ENCODE measurements at places on chromosomes 5 and 9. TPM values are rescaled to one million over a fixed set of nuclear protein-coding genes. Genes with fewer than 3 reads are reported as not detected.
A peak's percentile ranks its signal among the peaks of the same experiment; 100 is the strongest.

Gene NR5A1
- not detected for total RNA-seq

GRCh38 chr5:43581398-43581797 is 21.6 kb upstream of the NNT start:
- no peak overlapping the region for H3K4me3 ChIP-seq
- no peaks in the 10 kb centered on the region for H3K27me3 ChIP-seq
- peaks cover 16% of the 10 kb centered on the region for H3K36me3 ChIP-seq
- no peaks in the 10 kb centered on the region for H3K4me1 ChIP-seq

Gene NIPAL4
- total RNA-seq: 0.37 TPM

Gene CEP120
- 32.1 TPM for total RNA-seq

DNA sequence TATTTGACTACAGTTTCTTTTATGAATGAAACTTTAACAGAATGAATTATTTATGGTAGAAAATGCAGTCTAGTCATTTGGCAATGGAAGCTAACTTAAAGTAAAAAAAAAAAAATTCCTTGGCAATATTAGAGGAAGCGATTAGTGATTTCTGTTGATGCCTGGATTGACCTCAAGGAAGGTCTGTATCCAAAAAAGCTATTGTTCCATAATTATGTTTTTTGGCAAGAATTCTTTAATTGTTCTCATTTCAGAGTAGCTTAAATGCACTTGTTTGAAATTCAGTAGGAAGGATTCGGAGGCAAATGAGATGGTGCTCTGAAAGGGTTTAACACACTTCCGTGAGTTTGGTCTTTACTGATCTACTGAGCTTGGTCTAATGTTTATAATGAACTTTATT is 61.8 kb downstream of the ITGA1 start:
- H3K4me3 ChIP-seq: no peak overlapping the region
- no peak overlapping the region for H3K27ac ChIP-seq
- H3K4me1 ChIP-seq: peaks cover 19% of the 10 kb centered on the region
- no peak for DNase-seq
- H3K36me3 ChIP-seq: peaks cover 20% of the 10 kb centered on the region

Gene LIX1
- not detected for total RNA-seq

- DNase-seq: peak; percentile 62
- peak overlapping the region; percentile 95 for H3K27ac ChIP-seq
- peaks cover 65% of the 10 kb centered on the region for H3K4me1 ChIP-seq
- peaks cover 63% of the 10 kb centered on the region for H3K36me3 ChIP-seq
- H3K4me3 ChIP-seq: peak overlapping the region; percentile 44
Measured at GRCh38 chr5:80755626-80756025, 100.8 kb upstream of the DHFR start.

GRCh38 chr5:55636683-55637082 is 75.4 kb downstream of the SLC38A9 start:
- no peak overlapping the region for H3K27ac ChIP-seq
- no peaks in the 10 kb centered on the region for H3K27me3 ChIP-seq
- H3K4me1 ChIP-seq: peaks cover 8% of the 10 kb centered on the region
- DNase-seq: no peak
- peaks cover 7% of the 10 kb centered on the region for H3K36me3 ChIP-seq

DNA sequence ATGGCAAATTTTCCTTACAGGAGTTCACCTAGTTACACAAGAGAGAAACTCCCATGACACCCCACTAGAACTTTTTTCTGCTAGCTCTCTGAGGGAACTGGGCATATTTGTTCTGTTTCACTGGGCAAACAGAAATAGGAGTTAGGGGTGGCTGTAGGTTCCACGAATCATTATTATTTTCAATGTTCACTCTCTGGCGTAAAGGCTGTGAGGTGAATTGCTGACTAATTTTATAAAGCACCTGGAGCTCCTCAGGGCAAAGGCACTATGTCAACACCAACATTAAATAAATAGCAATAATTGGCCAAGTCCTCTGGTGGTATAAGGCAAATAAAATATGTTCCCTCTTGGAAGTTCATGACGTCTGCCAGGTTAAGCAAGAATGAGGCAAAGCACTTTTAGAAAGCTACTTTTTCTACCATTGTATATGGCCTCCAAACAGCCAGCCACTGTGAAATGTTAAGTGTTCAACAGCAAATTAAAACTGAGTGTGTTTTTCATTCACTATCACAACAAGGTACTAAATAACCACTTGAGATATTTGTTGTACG is 344.6 kb downstream of the PDE4D start:
- no peak overlapping the region for H3K27ac ChIP-seq
- H3K4me3 ChIP-seq: no peak overlapping the region
- no peak for DNase-seq
- no peaks in the 10 kb centered on the region for H3K4me1 ChIP-seq
- H3K27me3 ChIP-seq: peaks cover 3% of the 10 kb centered on the region

Gene NUP155
- 62.4 TPM for total RNA-seq

Gene FAM53C
- 33.5 TPM for total RNA-seq

GRCh38 chr9:21082671-21083070 is 4.9 kb upstream of the IFNB1 start:
- no peak overlapping the region for H3K4me3 ChIP-seq
- no peak overlapping the region for H3K27ac ChIP-seq
- H3K4me1 ChIP-seq: peaks cover 27% of the 10 kb centered on the region
- H3K27me3 ChIP-seq: no peaks in the 10 kb centered on the region

Gene PITX1
- not detected for total RNA-seq

GRCh38 chr9:114482593-114482992 is 22.7 kb downstream of the WHRN start:
- no peaks in the 10 kb centered on the region for H3K36me3 ChIP-seq
- no peak overlapping the region for H3K27ac ChIP-seq
- DNase-seq: no peak
- H3K4me3 ChIP-seq: no peak overlapping the region
- peaks cover 3% of the 10 kb centered on the region for H3K27me3 ChIP-seq

DNA sequence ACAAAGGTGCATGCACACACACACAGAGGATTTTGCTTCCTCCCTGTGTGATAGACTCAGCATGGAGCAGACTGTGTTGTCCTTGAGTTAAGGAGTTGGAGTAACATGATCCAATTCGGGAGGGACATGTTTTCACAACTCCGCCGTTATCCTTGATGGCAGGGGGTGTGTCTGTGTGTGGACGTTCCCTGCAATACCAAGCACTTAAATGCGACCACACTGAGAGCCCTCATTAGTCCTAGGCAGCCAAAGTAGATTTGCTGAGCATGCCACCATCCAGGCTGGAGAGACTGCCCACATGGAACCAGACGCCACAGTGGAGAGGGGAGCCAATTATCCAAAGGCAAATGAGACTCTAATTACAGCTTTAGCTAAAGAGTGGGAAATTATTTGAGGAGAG is 140.1 kb downstream of the DOCK2 start:
- no peak overlapping the region for H3K27ac ChIP-seq
- H3K4me3 ChIP-seq: no peak overlapping the region
- H3K36me3 ChIP-seq: peaks cover 29% of the 10 kb centered on the region
- DNase-seq: no peak
- no peaks in the 10 kb centered on the region for H3K27me3 ChIP-seq

Gene AGGF1
- total RNA-seq: 29.3 TPM

DNA sequence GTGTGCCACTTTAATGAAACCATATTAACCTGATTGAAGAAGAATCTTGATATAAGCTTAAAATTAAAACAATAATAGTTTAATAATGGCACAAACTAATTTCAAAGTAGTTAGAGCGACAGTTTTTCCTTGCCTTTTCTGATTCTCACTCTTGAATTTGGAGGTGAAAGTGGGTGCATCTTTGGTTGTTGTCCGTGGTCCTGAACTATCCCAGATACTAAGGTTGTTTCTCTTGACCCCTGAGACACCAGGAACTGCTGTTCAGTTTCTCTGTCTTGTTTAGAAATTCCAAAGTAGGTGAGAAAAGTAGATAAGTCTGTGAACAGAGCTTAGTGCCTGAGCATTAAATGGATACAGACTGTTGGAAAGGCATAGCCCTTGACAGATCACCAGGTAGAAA is 274.7 kb downstream of the FBXL7 start:
- H3K36me3 ChIP-seq: no peaks in the 10 kb centered on the region
- DNase-seq: no peak
- no peaks in the 10 kb centered on the region for H3K4me1 ChIP-seq
- no peak overlapping the region for H3K27ac ChIP-seq

- peaks cover 26% of the 10 kb centered on the region for H3K27me3 ChIP-seq
- H3K4me1 ChIP-seq: peaks cover 40% of the 10 kb centered on the region
- DNase-seq: no peak
Measured at GRCh38 chr9:96025995-96026602, 150.6 kb downstream of the ERCC6L2 start.

Gene PRSS3
- total RNA-seq: not detected

DNA sequence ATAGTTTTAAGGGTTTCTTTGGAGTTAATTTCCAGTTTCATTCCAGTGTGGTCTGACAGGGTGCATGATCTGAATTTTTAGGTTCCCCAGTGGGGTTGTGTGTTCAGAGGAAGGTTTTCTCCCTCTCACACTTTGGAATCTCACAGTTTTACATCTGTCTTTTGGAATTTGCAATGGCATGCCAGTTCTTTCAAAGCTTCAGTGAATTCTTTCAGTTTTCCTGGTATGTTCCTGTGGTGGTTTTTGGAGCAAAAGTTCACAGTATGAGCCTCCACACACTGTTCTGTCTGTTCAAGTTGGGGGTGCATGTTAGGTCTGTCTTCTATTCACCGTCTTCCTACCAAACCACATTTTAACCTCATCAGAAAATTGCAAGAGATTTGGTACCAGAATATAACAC is 624.2 kb downstream of the KCTD16 start:
- no peak overlapping the region for H3K27ac ChIP-seq
- no peak overlapping the region for H3K4me3 ChIP-seq
- no peaks in the 10 kb centered on the region for H3K27me3 ChIP-seq

Gene ZNF608
- not detected for total RNA-seq

DNA sequence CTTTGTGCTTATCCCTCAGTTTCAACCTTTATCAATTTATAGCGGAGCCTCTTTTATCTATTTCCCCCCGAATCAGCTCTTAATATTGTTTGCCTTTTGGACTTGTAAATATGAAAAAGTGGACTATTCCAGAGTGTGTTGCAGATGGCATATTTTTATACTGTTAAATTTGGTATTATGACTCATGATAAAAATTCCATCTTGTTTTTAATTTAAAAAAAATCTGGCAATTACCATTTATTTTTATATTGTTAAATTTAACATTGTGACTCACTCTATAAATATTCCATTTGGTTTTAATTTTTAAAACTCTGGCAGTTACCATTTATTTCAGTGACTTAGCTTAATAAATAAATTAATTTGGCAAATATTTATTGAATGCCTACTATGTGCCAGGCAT is 37.5 kb downstream of the RBM27 start:
- no peak overlapping the region for H3K4me3 ChIP-seq
- peaks cover 12% of the 10 kb centered on the region for H3K4me1 ChIP-seq
- peaks cover 23% of the 10 kb centered on the region for H3K36me3 ChIP-seq

Gene GLT6D1
- total RNA-seq: not detected

- DNase-seq: no peak
- H3K27ac ChIP-seq: no peak overlapping the region
- H3K27me3 ChIP-seq: no peaks in the 10 kb centered on the region
Measured at GRCh38 chr9:137669261-137669672, 50.5 kb downstream of the EHMT1 start.

DNA sequence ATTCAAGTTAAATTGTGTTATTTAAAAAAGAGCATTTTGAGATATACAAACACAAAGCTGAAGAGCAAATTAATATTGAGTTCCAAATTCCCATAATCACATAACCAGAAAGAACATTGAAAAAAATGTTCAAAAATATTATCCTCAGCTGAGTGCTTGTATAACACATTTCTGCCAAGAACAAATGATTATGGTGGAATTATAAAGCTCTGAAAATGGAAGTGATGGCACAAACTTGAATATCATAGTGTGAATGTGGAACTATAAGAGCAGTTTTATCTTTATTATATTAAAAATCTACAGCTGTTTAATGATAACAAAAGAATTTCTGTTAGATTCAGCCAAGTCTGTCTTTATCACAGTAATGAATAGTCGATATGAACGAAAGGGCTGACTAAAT is 117.8 kb downstream of the MEF2C start:
- H3K36me3 ChIP-seq: no peaks in the 10 kb centered on the region
- no peak overlapping the region for H3K27ac ChIP-seq
- H3K27me3 ChIP-seq: peaks cover 12% of the 10 kb centered on the region
- no peak for DNase-seq
- H3K4me1 ChIP-seq: no peaks in the 10 kb centered on the region

Gene SPINK13
- not detected for total RNA-seq

Gene ACTBL2
- total RNA-seq: not detected

DNA sequence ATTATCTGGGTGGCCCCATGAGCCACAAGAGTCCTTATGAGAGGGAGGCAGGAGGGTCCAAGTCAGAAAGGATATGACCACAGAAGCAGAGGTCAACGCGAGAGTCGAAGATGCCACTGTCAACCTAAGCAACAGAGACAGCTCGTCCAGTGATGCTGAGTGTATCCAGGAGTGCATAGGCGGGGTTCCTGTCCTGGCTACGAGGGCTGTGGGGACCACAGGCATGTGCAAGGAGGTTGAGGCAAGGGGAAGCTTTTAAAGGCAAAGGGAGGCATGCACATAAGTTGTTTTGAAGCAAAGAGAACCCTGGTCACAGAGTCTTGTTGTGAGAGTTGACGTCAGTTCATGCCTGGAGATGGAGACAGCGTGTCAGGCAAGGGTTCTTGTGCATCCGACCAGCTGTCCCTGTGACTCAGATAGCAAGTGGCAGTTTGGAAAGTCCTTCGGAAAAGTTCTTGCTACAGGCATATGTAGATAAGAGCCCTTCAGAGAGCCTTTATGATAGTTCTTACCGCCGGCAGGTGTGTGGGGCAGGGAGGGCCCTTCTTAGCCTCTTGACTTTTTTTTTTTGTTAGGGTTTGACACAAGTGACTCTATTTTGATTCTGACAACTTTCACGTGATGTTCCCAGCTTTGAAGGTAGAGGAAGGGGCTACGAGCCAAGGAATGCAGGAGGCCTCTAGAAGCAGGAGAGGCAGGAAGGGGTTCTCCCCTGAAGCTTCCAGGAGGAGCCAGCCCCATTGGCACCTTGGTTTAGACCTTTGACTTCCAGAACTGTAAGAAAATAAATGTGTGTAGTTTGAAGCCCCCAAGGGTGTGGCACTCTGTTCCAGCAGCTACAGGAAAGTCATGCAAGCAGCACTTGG is 66.0 kb upstream of the FCN1 start:
- no peak for DNase-seq
- H3K36me3 ChIP-seq: peaks cover 1% of the 10 kb centered on the region
- no peak overlapping the region for H3K4me3 ChIP-seq
- no peaks in the 10 kb centered on the region for H3K4me1 ChIP-seq

Gene CHSY3
- total RNA-seq: not detected

- H3K4me3 ChIP-seq: peak overlapping the region; percentile 88
- peaks cover 16% of the 10 kb centered on the region for H3K4me1 ChIP-seq
- H3K27ac ChIP-seq: peak overlapping the region; percentile 82
- peaks cover 2% of the 10 kb centered on the region for H3K27me3 ChIP-seq
- peaks cover 4% of the 10 kb centered on the region for H3K36me3 ChIP-seq
- no peak for DNase-seq
Measured at GRCh38 chr5:119453040-119453373, 710 bp downstream of the HSD17B4 start.

- no peaks in the 10 kb centered on the region for H3K36me3 ChIP-seq
- no peaks in the 10 kb centered on the region for H3K27me3 ChIP-seq
- no peak for DNase-seq
Measured at GRCh38 chr9:134340475-134341160, 14.4 kb downstream of the RXRA start.

Gene DMRT3
- not detected for total RNA-seq

All from activated CD8-positive, alpha-beta memory T cell treated with anti-CD3 and anti-CD28 coated beads, Interleukin-2, amount 10 ng/mL, durations not matched to agents 7 days and 5 days (primary cell).